Memory B cell (primary cell): ENCODE measurements at places on chromosomes 2 and 18.

DNA sequence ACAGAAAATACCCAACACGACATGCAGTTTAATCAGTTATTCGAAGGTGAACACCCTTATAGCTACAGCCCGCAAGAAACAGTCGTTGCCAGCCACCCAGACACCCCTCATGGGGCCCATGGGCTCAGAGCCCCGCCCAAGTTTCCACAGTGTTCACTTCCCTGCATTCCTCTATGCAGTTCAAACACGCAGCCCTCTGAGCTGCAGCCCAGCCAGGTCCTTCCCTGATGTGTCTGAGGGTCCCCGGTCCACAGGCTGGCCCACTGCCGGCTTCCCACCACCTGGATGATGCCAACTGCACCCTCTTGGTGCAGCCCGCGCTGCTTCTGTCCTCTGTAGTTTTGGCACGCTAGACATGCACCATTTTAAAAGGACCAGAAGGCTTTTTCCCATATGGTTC lies 87.4 kb downstream of the ZNF516 start:
- H3K27ac ChIP-seq: no peak overlapping the region
- DNase-seq: no peak
- no peaks in the 10 kb centered on the region for H3K27me3 ChIP-seq
- no peaks in the 10 kb centered on the region for H3K36me3 ChIP-seq
- H3K4me3 ChIP-seq: no peak overlapping the region
- peaks cover 6% of the 10 kb centered on the region for H3K4me1 ChIP-seq

DNA sequence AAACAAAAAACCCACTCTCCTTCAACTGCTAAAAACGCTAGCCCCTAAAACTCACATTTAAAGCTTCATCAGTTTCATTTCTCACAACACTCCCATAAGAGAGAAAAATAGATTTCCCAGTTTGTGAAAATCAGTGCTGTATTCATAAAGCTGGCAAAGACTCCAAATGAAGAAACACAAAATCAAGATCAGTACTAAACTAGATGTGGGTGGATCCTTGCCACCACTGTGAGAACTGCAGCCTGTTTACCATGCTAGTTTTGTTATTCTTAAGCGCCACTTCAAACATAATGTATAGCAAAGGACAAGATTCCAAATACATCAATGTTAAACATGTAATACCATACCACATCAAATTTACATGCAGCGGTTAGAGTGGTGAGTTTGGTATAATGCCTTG lies 104.5 kb upstream of the CCDC150 start:
- no peak overlapping the region for H3K27ac ChIP-seq
- no peaks in the 10 kb centered on the region for H3K4me1 ChIP-seq
- DNase-seq: no peak
- H3K27me3 ChIP-seq: peaks cover 4% of the 10 kb centered on the region
- no peaks in the 10 kb centered on the region for H3K36me3 ChIP-seq

- no peak overlapping the region for H3K27ac ChIP-seq
- no peak overlapping the region for H3K4me3 ChIP-seq
- H3K27me3 ChIP-seq: peaks cover 4% of the 10 kb centered on the region
- H3K36me3 ChIP-seq: no peaks in the 10 kb centered on the region
- H3K4me1 ChIP-seq: no peaks in the 10 kb centered on the region
Observed at GRCh38 chr18:54531402-54532065, 59.5 kb upstream of the DYNAP start.

DNA sequence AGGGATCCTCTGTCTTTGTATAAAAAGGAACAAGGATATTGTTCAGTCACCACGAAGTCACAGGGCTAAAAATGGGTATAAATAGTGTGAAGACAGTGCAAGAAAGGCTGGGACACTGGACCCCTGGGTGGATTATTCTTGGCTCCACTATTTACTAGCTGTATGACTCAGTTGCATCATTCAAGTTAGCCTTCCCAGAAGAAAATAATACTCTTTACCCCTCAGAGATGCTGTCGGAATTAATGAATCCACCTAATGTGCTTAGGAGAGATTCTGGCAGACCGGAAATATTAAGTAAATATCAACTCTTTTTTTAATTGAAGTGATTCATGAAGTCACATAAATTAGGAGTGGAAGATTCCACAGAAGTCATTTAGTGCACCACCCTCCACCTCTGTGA lies 98.9 kb downstream of the SPHKAP start:
- no peaks in the 10 kb centered on the region for H3K36me3 ChIP-seq
- H3K4me3 ChIP-seq: no peak overlapping the region
- no peaks in the 10 kb centered on the region for H3K4me1 ChIP-seq
- H3K27me3 ChIP-seq: no peaks in the 10 kb centered on the region

GRCh38 chr2:201939453-201939941 lies 94.2 kb upstream of the FZD7 start:
- H3K27me3 ChIP-seq: peaks cover 7% of the 10 kb centered on the region
- H3K27ac ChIP-seq: no peak overlapping the region

- H3K4me1 ChIP-seq: no peaks in the 10 kb centered on the region
- DNase-seq: no peak
- peaks cover 5% of the 10 kb centered on the region for H3K27me3 ChIP-seq
- no peak overlapping the region for H3K27ac ChIP-seq
- no peak overlapping the region for H3K4me3 ChIP-seq
- H3K36me3 ChIP-seq: no peaks in the 10 kb centered on the region
Observed at GRCh38 chr2:119575439-119575838, 31.2 kb downstream of the CFAP221 start.
